ENCODE measurements at places on chromosomes 3 and 15.

DNA sequence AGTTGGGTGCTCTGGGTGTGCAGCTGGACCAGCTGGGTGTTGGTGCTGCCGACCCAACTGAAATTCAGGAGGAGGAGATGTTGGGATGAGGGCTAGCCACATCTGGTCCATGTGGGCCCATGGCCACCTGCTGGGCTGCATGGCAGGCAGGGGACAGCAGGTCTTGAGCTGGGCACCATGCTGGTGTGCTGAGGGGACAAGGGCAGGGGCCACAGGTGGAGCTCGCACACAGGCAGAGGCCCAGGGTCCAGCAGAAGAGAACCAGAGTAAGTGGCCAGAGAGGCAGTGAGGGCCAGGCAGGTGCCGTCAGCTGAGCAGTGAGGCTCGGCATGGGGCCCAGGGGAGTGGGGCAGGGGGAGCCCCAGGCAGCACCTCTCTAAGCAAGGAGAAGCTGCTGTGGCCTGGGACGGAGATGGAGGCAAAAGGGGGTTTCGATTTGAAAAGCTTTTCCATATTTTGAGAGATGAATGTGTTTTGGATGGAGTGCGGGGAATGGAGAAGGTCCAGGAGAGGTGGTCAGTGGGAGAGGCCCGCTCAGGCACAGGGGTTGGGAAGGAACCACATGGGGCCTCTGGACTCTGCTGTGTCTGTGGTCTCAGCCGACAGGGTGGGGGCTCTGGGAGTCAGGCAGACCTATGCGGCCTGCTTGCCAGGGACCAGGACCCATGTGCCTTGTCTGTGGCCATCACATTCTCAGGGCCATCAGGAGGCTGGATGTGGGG lies 30.5 kb upstream of the PLXNA1 start:
- no peak for DNase-seq

DNA sequence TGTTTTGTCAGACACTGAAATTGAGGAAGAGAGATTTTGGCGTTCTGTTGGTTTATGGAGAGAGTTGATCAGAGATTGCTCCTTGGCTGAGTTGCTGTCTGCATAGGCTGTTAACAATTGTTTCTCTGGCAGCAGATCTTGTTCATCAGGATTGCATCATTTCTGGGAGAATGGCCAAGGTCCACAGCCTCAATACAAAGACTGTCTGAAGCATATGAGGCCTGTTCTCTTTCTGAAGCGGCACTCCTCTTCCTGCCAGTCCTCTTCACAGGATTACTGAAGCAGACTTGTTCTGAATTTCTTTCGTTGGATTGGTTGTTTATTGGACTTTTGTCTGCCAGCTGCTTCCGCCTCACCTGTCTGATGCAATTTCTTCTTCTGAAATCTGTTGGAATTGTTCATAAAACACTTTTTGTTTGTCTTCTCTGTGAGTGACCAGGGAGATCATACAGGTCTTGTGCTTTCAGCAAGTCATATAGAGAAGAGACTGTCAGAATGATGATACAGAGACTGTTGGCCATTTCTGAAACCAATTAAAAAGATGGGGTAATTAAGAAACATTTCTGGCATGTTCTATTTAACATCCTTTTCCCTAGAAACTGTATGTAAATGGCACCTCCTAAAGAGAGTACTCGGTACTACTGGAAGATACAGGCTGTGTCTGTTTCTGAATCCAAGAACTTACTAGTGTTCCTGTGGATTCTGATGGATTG lies 25.5 kb downstream of the SETD5 start:
- DNase-seq: no peak

GRCh38 chr15:28127036-28127435 lies 27.9 kb upstream of the OCA2 start:
- DNase-seq: no peak

GRCh38 chr3:78516437-78516836 lies 1251.4 kb downstream of the ROBO1 start:
- DNase-seq: no peak

DNA sequence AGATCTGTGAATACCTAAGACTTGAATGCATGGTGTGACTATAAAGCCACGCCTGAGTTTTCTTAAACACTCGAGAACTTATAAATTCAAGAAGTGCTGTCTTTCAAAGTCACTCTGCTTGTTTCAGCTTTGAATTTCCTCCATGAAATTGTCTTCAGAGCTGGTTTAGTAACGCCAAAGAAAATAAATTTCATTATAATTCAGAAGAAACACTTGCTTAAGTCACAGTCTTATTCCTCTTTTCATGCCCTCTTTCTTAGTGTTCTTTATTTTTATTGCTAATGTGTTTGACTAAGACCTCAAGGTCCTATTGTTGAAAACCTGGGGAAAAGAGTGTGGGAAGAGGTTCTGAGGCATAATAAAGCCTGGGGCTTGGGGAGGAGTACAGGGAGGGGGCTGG lies 3.3 kb upstream of the RCN2 start:
- no peak for DNase-seq

All from stimulated activated CD8-positive, alpha-beta memory T cell treated with anti-CD3 and anti-CD28 coated beads, Interleukin-2, amount 100 ng/mL, for 1 hour (primary cell).